ENCODE measurements at places on chromosomes 12 and 14.

DNA sequence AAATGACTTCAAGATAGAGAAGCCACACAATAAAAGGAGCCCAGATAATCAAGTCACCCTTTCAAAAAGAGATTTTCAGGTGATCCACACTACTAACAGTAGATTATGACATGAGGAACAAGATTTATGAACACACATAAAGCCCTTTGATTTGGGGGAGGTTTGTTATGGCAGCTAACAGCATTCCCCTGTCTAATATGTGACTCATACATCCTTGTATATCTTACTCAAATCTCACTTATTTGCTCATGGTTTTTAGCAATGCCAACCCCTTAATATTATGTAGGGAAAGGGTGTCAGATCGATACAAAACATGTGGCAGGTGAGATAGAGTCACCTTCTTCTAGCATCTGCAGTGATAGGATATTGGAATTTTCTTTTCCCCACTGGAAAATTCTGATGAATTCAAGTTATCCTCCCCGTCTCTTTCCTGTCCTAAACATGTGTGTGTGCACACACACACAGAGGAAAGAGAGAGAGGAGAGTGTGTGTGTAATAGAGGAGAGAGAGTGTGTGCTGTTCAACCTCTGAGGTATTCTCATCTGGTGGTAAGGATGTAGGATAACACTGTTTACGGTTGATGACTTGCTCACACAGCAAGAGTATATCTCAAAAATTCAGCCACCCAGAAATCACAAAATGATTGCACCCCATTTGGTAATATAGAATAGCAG lies 319.9 kb downstream of the KCNC2 start:
- no peak for DNase-seq

DNA sequence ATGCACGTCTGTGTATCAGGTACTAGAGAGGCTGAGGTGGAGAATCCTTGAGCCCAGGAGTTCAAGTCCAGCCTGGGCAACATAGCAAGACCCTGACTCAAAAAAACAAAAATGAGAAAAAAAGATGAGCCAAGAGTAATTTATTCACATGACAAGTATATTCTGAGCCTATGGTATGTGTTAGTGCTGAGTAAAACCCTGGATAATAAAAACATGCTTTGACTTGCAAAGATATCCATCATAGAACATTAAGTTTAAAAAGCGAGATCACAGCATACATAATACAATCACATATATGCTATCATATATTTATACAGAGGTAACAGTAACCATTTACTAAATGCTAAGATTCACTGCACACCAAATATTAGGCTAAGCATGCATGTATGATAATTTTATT lies 23.9 kb upstream of the SLC10A1 start:
- DNase-seq, result no peak

- no peak for DNase-seq
Observed at GRCh38 chr12:45509187-45509586, 220.3 kb upstream of the ARID2 start.

DNA sequence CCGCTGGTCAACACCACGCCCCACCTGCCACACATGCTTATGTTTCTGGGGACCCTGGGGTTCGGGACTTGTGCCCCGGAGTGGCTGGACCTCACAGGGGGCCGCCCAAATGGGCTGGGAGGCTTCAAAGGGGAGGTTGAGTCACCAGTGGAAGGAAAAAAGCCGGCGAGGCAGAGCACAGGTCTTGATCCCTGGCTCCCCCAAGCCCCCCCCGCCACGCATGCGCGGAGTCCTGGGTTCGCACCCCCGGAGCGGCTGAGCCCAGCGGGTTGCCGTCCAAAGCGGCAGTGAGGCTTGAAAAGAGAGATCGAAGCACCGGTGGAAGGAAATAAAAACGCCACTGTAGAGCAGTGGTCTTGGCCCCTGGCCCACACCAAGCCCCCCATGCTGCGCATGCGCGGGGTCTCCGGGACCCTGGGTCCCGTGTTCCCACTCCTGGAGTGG lies 313.5 kb downstream of the ALG10 start:
- DNase-seq, result no peak

DNA sequence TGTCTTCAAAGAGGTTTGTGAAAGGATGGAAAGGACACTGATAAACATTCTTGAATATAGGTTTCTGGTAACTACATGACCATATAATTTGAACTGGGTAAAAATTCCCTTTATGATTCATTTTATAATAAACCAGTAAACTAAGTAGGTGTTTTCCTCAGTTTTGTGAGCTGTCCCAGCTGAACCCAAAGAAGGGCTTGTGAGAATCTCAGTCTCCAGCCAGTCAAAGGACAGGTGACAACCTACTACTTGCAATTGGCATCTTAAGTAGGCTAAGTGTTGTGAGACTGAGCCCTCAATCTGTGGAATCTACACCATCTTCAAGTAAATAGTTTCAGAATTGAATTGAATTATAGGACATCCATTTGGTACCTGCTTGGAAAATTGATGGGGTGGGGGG lies 75.2 kb downstream of the MYF5 start:
- DNase-seq, result no peak

- no peak for DNase-seq
Observed at GRCh38 chr12:119949145-119949544, 39.9 kb upstream of the BICDL1 start.

DNA sequence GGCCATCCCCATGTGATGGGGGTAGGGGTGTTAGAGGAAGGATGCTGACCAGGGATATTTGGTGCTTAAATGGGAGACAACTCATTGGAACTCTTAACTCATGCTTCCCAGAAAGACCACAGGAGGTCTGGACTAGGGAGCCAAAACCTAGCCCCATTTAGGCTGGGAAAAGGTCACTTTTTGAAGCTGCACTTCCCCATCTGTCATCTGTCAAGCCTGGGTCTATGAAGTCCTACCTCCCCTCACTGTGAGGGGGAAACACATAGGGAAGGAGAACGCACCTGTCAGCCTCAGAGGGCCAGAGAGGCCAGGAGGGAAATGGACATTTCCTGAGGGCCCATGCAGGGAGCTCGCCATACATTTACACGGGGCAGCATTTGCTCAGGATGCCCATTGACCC lies 321.0 kb downstream of the BCL11B start:
- no peak for DNase-seq

GRCh38 chr14:67477926-67478799 lies 10.4 kb downstream of the TMEM229B start:
- no peak for DNase-seq

All from GM04504 (cell line).